Activated naive CD4-positive, alpha-beta T cell treated with anti-CD3 and anti-CD28 coated beads, Interleukin-2, amount 50 U/mL, for 72 hours (primary cell): ENCODE measurements at places on chromosomes 11 and 22.

GRCh38 chr11:9672288-9672916 is 8.5 kb downstream of the SWAP70 start:
- DNase-seq = no peak

DNA sequence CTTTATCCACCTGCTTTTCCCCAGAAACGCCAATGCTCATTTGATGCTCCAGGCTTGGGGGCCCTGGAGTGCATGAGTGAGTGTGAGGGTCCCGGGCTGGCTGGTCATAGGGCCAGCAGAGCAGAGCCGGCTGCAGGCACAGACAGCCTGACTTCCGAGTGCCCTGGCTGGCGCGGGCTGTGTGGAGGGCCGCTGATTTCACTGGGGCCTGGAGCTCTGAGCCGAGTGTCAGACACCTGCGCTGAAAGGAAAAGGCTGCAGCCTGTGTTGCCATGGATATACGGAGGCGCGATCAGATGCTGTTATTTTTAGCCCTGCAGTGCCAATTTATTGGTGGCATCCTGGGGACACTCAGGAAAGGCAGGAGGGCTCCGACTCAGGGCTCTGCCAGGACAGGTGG is 87.6 kb downstream of the ST3GAL4 start:
- no peak for DNase-seq

DNA sequence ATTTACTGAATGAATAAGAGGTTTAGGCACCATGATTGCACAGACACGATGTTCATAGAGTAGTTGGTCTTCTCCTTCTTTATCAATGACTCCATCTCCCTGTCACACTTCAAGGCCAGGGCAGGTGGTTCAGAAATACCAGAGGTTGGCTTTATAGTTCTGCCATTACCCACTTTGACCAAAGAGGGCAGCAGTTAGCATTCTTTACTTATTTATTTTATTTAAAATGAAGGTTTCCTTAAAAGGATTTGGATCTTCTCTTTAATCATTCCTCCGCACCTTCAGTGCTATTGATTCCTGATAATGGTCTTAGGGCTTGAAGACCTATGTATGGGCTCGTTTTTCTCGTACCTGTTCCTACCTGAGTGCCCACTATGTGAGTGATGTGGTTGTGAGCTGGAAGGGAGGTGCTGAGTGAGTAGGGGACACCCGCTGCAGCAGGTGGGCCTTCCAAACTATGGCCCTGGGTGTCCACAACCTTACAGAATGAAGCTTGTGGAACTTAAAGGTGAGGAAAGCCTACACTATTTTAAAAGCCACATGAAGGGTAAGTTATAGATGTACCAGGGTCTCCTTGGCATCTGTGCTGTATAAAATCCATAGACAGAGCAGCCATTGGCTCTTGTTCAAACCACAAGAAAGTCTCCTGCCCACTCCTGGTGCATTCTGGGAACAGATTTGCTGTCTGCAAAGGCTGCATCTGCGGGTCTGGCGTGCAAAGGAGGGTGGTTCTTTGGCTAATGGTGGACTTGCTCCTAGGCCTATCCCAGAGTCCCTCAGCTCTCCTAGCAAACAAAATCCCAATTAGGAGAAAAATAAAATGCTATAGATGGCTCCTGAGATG is 35.0 kb downstream of the TIMP3 start:
- no peak for DNase-seq

GRCh38 chr11:44537679-44538078 is 27.8 kb upstream of the CD82 start:
- no peak for DNase-seq

DNA sequence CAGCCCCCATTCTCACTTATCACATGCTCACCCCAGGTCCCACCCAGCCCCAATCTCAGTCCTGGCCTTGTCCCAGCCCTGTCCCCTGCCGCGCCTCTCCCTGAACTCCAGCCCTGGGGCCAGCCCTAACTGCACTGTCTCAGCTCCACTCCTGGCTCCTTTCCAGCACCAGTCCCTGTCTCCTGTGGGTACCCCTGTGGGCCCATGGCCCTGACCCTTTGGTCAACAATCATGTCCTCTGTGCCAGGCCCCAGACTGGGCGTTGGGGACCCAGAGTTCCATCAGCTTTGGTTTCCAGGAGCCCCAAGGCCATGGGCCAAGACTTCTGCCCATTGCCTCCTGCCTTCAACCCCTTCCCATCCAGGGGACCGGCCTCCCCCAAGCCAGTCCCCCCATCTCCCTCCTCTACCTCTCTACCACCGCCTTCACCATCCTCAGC is 757 bp downstream of the SPI1 start:
- no peak for DNase-seq

DNA sequence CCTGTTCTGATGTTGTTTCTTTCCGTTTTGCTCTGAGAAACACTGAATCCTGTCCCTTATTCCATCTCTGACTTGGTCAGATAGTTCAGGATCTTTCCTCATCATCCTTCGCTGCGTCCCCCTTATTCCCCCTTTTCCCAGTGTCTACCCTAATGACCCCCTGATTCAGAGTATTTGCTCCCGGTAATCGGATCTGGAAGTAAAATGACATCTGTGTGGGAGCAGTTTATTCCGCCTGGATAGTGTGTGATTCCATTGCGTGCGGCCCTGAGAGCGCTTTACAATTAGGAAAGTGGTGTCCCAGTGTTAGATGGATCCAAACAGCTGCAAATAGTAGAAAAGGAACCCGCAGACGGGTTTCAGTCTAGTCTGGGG is 606 bp downstream of the DRG1 start:
- no peak for DNase-seq

DNA sequence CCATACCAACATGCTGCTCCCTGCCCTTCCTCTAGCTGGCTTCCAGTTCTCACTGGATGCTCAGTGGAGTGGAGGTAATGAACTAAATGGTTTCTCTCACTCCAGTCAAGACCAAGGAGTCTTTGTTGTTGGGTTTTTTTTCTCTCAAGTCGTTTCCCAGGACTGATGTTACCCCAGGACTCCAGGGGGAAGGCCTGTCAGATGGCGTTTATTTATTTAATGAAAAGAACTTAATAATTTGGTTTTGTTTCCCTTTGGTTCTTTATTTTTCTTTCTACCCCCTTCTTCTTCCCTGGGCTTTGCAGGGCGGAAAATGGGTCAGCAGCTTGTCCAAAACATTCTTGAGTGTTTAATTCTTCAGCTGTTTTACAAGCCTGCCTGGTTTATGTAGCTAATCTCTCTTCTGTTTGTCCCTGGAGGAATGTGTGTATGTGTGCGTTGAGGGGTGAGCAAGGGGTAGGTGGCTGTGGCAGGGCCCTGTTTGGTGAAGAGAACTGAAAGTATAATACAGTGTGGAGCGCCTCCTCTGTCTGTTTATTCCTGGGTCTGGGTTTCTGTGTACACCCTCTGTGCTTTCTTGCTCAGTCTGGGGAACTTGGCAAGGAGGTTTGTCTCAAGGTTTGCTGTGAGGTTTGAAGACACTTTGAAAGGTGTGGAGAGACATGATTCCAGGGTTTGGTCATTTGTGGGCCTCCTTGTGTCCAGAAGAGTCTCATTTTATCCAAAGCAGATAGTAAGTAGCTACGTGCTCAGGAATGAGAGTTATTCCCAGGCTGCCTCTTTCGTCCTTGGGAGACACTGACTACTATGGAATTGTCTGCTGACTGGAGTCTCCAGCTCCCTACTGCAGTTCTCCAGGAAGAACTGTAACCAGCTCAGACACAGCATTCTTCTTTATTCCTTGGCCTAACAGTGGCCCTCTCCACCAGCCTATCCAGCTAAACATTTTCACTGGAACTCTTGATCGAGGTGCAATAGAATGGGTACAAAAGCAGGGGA is 175.5 kb downstream of the ADAMTS15 start:
- DNase-seq = no peak

GRCh38 chr22:49662681-49663080 is 165.0 kb downstream of the BRD1 start:
- DNase-seq = peak; percentile 40

DNA sequence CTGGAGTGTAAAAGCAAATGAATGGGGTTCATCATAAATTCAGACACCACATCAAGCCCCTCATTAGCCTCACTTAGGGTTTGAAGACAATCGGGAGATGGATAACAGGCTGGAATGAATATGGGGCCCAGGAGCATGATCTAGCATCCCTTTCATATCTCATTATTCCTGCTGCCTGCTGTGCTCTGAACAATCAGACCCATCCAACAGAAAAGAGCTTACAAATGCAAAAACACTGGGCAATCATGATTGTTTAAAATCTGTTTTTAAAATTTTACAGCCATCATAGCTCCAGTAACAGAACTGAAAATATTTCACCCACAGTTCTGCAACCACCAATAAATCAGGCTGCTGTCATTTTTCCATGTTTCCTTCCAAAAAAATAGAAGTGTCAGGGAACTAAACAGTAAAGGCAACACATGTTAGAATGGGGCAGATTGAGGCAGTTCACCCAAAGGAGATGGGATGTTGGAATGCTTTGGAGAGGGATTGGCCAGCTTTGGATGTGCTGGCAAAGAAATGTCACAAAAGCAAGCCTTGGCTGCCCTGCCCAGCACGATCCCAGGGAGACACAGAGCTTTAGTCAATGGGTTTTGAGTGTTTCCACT is 47.8 kb upstream of the BMAL1 start:
- no peak for DNase-seq

DNA sequence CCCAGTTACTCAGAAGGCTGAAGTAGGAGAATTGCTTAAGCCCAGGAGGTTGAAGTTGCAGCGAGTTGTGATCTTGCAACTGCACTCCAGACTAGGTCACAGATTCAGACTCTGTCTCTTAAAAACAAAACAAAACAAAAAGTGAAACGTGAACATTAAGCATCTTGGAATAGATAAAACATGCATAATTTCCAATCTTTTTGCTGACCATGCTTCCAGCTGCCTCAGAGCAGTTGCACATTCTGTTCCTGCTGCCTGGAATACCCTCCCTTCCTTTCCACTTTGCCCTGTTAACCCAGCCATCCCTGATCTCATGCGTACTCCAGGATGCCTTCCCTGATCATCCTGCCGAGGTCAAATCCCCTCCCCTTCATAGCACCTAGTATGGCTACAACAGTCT is 718 bp upstream of the CCDC88B start:
- no peak for DNase-seq

DNA sequence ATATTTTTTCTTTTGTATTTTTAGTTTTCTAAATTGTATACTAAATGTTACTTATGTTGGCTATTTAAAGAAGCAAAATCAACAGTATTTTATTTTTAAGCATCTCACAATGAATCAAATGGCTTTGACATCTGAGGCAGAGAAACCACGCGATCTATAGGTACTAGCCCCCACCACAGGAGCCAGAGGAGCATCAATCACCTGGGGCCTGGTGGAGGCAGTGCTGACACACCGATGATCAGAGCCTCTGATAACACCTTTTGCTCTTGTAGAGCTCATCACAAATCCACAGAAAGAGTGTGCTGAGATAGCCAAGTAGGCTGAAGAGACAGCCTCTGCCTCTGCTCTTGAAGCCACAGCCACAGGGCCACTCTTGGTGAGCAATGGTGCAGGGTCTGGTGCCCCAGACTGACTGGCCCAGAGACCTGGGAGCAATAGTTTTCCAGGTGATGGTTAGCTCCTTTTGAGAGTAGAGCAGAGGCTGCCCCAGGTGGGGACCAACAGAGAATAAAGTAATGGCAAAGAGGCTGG is 25.2 kb downstream of the HIRA start:
- no peak for DNase-seq

DNA sequence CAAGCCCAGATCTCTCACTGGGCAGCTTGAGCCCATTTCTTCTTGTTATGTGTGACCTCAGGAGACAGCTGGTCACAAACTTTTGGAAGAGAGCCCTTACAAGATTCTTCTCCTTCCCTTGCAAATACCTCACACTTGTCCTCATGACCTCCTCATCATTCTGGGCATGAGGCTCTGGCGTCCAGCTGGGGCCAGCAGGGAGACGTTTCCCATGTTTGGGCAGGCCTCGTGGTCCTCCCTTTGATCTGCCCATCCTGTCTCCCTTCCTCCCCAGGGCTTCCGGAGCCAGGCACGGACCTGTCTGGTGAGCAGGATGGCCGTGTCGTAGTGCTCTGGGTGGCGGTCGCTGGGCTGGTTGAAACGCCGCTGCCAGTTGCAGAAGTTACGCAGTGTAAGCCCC is 9.7 kb downstream of the ADAMTS8 start:
- no peak for DNase-seq

DNA sequence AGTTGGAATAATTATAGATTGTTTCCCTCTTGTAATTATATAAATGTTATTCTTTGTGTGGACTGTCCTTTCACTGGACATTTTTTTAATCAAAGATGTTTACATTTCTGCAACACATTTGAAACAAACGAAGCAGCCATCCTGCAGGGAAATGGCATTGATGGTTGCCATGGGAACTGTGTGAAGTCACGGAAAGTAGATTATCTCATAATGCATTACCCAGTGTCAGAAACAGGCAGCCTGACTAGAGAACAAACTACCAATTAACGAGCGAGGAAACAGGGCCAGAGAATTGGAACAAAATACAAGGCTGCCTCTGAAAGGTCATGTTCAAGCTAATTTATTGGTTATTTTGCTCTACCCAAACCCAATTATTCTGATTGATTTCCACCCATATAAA is 96.9 kb upstream of the LARGE1 start:
- no peak for DNase-seq

DNA sequence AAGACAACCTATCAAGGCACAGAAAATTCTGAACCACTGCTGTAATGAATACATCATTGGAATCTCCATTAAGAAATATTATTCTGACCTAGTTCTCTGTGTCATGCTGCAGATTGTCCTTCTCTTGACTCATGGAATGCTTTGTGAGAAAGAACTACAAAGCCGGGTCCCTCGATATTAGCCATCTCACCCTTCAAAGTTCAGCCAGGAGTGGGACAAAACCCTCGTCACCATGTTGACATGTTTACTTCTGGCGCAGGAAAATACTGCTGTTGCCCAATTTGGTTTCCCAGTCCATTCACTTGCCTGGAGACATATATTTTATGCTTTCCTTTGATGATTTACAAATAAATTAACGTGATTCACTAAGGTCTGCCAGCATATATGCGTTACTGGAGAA is 10.9 kb upstream of the WT1 start:
- DNase-seq = no peak

DNA sequence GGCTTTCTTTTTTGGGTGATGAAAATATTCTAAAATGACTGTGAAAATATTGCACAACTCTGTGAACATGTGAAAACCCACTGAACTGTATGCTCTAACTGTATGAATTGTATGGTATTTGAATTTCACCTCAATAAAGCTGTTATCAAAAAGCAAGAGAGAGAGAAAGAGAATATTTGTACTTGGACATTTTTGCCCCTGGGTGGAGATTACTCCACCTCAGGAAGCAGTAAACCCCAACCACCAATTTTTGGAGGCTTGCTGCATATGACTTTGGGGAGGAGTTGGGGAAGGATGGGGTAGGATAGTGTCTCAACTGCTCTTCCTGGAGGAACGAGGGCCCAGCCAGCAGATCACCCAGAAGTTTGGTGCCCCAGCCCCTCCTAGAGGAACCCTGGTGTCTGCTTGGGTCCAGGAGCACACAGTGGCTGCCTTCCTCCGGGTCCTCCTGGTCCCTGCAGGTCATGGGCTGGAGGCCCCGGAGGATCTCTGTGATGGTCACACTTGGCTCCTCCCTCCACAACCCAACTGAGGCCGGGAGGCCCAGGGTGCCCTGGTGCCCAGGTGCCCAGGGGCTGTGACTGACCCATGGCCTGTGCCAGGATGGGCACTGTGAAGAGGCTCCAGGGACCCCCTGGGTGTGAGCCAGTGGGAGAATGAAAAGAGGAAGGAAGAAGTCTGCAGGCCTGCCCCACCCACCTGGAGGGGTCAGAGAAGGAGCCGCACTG is 15.3 kb upstream of the PICK1 start:
- no peak for DNase-seq

GRCh38 chr11:111148121-111148520 is 97.4 kb upstream of the POU2AF2 start:
- no peak for DNase-seq
